ENCODE measurements at places on chromosomes 16 and 17.

DNA sequence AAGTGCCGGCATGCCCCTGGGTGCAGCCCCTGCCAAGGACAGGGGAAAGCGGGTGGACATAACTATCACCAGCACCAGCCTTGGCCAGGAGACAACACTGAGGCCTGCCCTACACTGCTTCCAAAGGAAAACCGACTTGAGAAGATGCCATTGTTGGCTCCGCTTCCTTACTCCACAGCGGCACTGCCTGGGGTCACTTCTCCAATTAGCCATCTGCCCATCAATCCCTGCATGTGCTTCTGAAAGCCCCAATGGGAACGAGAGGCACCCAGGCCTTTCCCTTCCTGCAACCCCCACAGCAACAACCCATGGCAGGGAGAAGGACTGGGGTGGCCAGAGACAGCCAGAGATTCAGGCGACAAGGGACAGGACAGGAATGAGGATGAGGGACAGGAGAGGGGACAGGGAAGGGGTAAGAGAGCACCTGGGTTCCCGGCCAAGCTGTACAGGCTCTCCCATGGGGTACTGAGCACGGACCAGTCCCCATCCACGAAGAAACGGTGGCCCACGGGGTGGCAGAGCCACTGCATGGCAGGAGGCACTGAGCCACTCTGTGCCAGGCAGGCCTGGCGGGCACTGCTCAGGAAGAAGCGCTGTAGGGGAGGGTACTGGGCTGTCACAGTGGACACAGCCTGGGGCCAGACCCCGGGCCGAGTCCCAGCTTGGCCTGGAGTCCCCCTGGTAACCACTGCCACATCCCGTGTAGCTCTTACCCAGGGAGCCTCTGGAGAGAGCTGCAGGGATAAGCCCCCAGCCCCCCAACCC, 21.2 kb downstream of the SREBF1 start:
- no peak for DNase-seq

DNA sequence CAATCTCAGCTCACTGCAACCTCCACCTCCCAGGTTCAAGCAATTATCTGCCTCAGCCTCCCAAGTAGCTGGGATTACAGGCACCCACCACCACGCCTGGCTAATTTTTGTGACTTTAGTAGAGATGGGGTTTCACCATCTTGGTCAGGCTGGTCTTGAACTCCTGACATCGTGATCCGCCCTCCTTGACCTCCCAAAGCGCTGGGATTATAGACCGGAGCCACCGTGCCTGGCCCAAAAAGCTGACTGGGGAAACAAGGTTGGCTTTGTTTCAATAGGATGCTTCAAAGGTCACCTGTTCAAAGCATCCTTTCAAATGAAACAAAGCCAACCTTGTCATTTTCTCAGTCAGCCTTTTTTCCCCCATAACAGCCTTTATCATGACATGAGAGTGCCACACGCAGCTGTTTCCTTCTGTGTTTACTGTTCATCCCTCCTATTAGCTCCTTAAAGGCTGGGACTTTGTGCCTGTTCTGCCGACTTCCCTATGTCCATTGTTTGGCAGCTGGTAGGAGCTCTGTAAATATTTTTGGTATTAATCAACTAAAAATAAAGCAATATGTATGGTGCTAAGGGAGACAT, 51.1 kb downstream of the ADAMTS18 start:
- DNase-seq = no peak

DNA sequence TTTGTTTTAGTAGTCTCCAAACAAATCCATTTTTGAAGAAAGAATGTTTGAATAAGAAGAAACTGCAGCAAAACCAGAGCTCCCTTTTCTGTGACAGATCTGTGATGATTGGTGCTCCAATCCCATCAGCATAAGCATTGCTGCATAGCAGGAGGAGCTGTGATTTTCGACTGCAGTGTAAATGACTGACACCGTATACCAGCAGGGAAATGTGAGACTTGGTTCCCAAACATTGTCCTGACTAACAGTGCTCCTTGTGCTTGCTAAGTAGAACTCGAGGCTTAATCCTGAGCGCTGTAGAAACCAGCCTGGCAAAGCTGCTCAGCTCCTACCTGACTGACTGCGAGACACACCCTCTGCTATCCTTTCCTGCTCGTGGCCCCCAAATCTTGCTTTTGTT, 57.2 kb downstream of the NUP93 start:
- no peak for DNase-seq

GRCh38 chr17:46874906-46875305, 23.5 kb downstream of the WNT9B start:
- no peak for DNase-seq

DNA sequence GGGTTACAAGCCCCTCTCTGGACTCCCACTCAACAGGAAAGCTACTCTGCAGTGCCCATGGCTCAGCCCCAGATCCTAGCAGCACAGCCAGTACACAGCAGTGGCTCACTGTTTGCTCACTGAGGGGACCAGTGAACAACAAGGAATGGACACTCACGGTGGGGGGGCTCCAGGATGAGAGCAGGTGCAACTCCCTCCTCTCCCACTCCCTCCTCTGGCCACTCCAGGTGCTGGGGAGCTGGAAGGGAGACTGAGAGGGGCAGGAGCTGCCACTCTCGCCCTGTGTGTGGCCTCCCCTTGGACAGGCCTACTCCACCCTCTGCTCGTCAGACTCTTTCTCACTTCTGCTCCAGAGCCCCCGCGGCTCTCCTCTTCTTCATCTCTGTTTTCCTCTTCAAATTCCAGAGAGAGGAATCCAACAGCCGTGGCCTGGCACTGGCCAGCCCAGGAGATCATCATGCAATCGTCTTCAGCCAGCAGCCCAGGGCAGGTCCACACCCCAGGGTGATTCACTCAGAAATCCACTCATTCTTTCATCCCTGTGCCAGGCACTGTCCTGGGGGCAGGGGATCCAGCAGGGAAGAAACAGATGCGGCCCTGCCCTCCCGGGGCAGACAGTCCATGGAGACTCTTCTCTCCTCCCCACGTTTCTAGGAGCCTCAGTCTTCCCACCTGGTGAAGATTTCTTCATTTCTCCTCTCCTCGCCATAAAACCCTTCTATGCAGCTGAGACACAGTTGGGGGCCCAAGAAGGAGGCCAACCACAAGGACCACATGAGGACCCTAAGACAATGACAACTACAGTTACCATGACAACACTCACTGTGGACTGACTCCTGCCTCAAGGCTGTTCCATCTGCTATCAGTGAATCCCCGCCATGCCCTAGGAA, 30.7 kb downstream of the CFAP20 start:
- DNase-seq = no peak

DNA sequence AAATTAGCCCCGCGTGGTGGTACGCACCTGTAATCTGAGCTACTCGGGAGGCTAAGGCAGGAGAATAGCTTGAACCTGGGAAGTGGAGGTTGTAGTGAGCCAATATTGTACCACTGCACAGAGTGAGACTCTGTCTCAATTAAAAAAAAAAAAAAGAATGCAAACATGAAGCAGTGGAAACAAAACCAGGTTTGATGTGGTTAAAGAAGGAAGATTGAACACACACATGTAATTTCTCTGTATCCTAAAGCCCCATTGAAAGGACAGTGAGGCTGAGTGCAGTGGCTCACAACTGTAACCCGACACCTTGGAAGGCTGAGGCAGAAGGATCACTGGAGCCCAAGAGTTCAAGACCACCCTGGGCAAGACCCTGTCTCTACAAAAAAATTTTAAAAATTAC, 26.5 kb upstream of the SBK1 start:
- DNase-seq = no peak

- peak; percentile 94 for DNase-seq
These were observed 11.4 kb upstream of the TCAP start for GRCh38 chr17:39653662-39654331.

DNA sequence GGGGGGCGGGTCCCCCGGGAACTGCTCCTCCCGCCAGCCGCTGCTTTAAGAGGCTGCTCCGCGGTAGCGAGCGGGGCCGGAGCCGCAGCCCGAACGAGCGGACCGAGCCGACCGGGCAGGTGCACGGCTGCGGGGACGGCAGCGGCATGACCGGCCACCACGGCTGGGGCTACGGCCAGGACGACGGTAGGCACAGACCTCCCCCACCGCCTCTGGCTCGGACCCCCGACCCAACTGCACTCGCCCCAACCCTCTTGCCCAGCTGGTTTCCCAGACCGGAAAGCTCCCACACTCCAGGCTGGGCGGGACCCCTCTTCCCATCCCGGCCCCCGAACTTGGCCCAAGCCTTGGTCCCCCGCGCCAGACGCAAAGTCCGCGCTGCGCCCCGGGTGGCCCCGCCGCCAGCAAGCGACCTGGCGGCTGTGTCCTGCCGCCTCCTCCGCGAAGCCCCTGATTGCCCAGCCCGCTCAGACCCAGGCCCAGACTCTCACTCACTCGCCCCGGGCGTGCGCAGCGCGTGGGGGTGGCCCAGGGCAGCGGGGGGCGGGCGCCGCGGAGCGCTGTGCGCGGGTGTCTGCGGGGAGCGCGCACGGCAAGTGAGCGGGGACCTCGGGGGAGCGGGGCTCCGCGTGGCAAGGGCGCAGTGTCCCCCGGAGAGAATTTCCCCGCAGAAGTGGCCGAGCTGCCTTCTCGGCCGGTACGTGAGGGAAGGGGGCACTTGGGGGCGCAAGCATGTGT, at the start of gene CA7:
Gene CA7, plus strand, starts transcription at position 73 of the 738 bp plus-strand sequence. Its CDS starts 74 bp downstream, at position 147.
- no peak for DNase-seq

DNA sequence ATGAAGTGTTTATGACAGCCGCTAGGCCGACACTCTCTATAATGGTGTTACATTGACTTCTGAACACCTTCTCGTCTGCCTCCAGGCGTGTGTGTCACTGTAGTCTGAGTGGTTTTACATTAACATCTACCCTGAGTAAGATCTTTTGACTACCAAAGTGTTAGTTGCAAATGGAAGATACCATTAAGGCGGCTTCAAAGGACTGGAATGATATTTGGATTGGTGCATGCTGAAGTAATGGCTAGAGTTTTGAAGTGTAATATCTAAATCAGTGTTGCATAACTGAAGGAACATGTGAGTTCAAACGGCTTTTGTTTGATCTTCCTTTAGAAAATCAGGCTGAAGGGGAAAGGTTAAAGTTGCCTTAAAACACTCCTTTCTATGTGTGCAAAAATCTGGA, 52.2 kb downstream of the BCAS3 start:
- DNase-seq = peak; percentile 20

GRCh38 chr17:20203018-20203417, 193.9 kb downstream of the SPECC1 start:
- DNase-seq = no peak

DNA sequence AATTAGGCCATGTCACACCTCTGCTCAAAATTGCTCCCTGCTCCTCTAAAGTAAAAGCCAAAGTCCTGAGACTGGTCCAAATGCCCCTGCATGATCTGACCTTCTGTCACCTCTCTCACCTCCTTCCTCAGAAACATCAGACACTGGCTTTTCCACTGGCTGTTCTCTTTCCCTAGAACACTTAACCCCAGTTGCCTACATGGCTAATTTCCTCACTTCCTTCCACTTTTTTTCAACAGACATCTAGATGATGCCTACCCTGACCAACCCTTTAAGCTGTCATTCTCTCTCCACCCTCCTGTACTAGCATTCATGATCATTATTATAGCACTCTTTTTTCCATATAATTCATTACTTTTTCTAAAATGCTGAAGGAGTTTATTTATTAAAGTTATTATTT, 31.0 kb downstream of the CCT6B start:
- DNase-seq = no peak

- DNase-seq = no peak
These were observed 15.5 kb downstream of the FZD2 start for GRCh38 chr17:44572801-44573200.

GRCh38 chr17:1179112-1179817, 516 bp downstream of the ABR start:
- DNase-seq = no peak

GRCh38 chr17:69048634-69049033, 12.1 kb downstream of the ABCA9 start:
- DNase-seq = no peak

DNA sequence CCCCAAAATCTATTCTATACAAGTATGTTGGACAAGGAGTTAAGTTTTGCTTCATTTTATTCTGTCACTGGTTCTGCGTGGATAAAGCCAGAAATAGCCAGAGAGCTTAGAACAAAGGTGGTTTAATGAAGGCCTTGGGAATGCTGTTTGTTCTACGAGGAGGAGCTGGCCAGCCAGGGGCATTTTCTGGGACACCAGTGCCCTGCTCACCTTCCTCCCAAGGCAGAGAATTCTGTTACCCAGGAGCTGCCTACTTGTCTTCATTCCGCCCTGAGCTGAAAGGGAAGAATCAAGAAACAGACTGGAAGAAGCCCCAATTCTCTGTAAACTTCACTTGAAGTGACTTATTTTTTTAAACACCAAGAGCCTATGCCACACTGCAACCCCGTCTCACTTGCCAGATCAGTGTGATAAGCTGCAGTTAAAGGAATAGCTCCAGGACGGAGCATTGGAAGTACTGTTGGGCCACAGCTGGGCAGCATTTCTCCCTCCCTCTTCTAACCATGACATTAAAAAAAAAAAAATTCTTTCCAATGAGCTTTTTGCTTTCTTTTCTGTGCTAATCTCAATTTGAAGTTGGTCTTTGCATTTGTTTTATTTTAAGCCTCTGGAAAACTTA, 149.8 kb upstream of the DYNLRB2 start:
- no peak for DNase-seq

GRCh38 chr16:13951611-13952010, 31.7 kb downstream of the ERCC4 start:
- DNase-seq = no peak

DNA sequence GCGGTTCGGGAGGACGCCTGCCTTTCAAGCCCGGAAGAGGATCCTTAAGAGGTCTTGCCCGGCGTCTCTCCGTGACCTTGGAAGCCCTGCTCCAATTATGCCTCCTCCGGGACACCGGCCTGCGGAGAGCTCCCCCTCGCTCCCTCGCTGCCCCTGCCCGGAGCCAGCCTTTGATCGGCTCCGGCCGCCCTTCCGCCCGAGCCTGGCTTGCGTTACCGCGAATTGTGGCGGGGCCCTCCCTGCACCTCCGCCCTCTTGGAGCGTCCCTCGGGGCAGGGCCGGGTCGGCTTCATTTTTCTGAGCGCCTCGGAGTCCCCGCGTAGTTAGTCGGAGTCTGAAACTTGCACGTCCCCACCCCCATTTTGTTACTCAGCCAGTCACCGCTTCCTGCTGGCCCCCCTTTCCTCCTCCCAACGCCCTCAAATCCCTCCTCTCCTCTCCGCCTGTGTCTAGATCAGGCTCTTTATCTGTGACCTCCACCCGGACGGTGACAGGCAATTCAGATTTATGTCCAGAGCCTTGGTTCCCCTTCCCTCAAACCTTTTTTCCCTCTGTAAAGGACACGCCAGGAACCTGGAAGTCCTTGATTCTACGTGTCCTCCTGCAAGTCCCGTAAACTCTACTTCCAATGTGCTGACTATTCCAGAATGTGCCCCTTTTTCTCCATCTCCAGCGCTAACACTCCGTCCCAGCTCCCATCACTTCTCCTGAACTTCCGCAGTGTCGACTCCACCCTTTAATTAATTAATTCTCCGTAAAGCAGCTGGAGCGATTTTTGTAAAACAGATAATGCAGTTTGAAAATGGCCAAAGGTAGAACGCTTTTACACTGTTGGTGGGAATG, 569 bp upstream of the RABEP2 start:
- DNase-seq = no peak

- DNase-seq = no peak
These were observed 9.7 kb upstream of the ARL2BP start for GRCh38 chr16:57235128-57236021.

GRCh38 chr16:78871241-78871640, 729.3 kb downstream of the MAF start:
- DNase-seq = no peak

Measured in HuH-7 (cell line).